Central memory CD8-positive, alpha-beta T cell (primary cell): ENCODE measurements at places on chromosomes 13 and 19.

GRCh38 chr13:30052120-30052519 is 201.7 kb upstream of the UBL3 start:
- no peak for DNase-seq

- DNase-seq, result no peak
Observed at GRCh38 chr13:100460266-100460665, 128.3 kb downstream of the GGACT start.

GRCh38 chr19:52142001-52142595 is 2.4 kb upstream of the ZNF616 start:
- DNase-seq, result no peak

DNA sequence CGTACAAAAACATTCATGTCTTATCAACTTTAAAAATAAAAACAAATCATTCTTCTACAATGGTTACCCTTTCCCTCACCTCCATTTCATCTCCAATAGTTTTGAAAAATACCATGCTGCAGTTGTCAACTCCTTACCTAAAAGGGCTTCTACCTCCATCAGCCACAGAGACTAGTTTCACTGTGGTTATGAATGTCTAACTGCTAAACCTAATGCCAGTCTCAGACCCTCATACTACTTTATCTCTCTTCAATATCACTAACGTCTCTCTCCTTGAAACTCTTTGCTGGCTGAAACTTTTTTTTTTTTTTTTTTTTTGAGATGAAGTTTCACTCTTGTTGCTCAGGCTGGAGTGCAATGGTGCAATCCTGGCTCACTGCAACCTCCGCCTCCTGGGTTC is 27.1 kb downstream of the LNX2 start:
- DNase-seq, result no peak

GRCh38 chr19:49366110-49366509 is 2.4 kb downstream of the DKKL1 start:
- no peak for DNase-seq

DNA sequence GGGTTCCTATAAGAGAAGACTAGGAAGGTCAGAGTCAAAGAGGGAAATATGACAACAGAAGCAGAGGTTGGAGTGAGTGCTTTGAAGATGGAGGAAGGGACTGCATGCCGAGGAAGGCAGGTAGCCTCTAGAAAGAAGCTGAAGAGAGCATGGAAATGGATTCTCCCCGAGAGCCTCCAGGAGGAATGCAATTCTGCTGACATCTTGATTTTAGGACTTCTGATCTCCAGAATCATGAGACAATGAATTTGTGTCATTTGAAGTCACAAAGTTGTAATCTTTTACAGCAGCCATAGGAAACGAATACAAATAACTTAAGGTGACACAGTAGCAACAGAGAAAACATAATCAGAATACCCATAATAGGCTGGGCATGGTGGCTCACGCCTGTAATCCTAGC is 69.2 kb upstream of the UBAC2 start:
- no peak for DNase-seq

GRCh38 chr13:58882516-58882915 is 1251.0 kb downstream of the PCDH17 start:
- DNase-seq, result no peak

- DNase-seq, result no peak
Observed at GRCh38 chr19:1526979-1527649, 3.2 kb downstream of the PLK5 start.

GRCh38 chr19:38047049-38047438 is 140.0 kb downstream of the SIPA1L3 start:
- DNase-seq, result no peak

GRCh38 chr13:74438901-74439300 is 304.7 kb upstream of the KLF12 start:
- no peak for DNase-seq

GRCh38 chr19:54096617-54097106 is 3.9 kb downstream of the OSCAR start:
- no peak for DNase-seq

DNA sequence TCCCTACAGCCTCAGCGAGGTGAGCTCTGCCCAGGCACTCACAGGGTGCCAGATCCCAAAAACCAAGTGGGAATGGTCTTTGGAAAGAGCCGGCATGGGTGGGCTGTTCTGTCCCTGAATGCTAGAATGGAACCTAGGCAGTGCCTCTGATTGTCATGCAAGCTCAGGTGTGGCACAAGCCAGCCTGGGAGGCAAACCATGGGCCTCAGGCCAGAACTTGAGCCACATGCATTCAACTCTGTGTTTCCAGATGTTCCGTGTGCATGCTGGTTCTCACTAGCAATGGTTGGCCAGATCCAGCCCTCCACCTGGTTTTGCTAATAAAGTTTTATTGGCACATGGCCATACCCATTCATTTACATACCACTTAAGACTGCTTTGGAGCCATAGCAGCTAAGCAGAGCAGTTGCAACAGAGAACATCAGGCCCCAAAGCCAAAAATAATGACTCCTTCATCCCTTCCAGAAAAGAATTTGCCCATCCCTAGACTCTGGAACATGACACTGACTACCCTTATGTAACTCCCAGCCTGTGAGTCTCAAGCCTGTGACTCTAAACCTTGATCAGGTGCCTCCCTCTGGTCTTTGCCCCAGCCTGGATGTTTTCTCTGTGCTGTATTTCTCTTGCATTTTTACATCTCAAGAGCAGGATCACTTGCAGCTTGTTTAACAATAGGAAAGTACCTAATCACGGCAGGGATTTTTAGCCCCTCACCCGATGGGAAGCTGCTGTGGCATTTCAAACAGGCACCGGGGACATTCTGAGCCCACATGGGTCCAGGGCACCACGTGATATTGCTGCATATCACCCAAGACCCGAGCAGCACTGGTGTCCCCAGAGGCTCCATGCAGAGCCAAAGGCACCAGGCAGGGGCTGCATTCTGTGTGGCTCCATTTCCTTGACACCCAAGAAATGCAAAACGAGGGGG is 55.4 kb upstream of the USE1 start:
- DNase-seq, result no peak

DNA sequence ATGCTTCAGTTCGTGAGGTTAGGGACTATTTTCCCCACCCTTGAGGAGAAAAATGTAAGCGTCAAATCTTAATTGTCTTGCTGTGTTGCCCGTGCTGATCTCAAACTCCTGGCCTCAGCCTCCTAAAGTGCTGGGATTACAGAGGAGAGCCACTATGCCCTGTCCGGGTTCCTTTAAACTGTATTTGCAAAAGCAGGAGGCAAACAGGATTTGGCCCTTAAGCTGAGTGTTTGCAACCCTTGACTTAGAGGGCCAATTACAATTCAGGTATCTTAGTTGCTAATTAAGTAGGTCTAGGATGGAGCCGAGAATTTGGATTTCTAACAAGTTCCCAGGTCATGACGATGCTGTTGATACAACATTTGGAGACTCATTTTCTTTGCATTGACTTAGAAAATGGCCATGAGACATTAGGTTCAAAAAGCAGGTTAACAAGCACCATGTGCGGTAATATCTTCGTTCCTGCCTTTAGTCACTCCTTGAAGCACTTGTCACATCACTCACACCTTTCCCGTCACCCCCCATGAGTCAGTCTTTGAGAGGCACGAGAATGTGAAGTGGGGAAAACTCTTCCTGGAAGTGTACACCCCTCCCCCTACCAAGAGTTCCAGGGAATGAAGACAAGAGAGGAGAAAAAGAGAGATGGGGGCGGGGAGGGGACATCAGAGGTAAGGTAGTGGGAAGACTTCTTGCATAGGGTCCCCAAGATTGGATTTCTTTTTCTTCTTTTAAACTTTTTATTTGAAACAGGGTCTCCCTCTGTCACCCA is 2.6 kb downstream of the NAPSA start:
- no peak for DNase-seq

DNA sequence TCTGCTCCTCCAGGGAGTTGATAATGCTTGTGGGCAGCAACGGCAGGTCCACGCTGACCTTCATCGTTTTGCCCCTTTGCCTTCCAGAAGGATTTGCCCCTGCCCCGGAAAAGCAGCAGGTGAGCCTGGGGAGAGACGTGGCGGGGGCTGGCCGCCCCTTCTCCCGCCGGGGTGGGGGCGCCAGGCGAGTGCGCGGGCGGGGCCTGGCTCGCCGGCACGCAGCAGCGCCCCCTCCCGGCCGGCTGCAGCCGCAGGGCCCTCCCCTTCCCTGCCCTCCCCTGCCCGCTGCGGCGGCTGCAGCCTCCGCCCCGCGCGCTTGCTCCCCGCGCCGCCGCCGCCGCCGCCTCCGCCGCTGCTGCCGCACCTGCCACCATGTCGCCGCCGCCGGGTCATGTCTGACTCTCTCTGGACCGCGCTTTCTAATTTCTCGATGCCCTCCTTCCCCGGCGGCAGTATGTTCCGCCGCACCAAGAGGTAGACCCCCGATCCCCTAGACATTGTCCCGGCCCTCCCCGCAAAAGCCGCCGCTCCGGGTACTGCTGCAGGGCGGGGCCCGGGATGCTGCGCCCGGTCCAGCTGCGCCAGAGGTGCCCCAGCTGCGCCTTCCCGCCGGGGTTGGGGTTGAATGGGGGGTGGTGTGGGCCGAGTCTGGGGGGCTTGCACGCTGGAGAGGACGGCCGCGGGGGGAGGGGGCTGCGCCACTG is at the start of gene MAST1:
MAST1 (plus strand) TSS at position 334 of the 704 bp plus-strand sequence; CDS start at position 392, 58 bp downstream.
- no peak for DNase-seq

DNA sequence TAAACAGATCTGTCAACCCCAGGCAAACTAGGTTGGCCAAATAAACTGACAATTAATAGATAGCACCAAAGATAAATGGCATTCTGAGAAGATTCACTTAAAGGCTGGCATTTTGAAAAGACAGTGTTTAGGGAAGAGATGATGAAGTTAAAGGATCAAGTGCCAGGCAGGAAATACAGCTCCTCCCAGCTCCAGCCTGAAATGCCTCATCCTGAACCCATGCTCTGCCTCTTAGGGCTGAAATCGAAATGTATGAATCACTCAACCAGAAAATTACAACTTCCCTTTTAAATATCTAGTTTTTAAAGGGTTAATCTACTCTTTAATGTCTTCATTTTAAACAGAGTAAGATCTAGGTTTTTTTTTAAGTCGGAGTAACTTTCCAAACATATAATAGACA is 171.2 kb upstream of the UBL3 start:
- DNase-seq, result no peak

DNA sequence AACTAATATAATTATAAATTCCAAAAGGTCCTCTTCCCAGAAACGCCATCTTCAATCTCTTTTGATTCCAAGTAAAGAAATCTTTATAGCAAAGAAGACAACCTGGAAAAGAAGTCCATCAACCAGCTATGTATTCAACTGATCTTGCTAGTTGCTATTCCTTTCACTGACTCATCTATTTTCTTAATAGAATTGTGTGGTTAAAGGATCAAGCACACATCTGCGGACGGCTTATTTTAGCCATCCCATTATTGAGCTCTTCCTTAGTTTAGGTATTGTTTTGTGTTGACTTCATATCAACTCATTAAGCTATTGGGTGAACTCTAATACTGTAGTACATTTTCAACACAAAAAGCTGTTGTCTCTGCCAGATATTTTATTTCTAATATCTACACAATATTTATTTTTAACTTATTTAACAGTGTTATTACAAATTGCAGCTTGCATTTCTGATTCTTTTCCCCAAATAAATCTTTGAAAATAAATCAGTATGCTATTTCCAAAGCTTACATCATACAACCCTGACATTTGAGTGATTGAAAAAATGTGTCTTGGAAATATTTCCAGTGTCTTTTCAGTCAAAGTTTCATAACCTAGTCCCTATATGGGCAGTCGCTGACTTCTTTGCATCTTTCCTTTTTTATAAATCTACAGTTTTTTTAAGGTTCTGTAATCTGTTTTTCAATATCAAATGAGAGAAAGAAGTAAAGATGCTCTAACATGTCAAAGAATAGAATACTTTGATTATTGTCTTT is 158.8 kb upstream of the SPRY2 start:
- no peak for DNase-seq

DNA sequence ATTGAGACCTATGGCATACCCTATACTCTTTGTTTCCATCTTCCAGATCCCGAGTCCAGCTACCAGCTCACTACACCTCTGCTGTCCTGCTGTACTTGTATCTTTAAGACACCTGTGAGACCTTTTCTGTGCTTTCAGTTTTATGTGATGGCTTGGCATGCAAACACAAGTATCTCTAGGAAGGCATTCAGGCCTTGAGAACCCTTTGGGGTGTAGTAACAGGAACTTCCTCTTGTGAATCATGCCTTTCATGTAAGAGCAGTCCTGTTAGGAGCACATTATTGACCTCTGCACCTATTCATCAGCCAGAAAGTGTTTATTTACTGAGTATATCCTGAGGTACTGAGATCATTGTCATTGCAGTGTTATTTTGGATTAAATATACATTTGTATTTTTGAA is 87.0 kb upstream of the HTR2A start:
- no peak for DNase-seq

- DNase-seq, result no peak
Observed at GRCh38 chr13:62193919-62194318, 778.3 kb upstream of the PCDH20 start.

- no peak for DNase-seq
Observed at GRCh38 chr19:408441-408901, 476 bp downstream of the C2CD4C start.

DNA sequence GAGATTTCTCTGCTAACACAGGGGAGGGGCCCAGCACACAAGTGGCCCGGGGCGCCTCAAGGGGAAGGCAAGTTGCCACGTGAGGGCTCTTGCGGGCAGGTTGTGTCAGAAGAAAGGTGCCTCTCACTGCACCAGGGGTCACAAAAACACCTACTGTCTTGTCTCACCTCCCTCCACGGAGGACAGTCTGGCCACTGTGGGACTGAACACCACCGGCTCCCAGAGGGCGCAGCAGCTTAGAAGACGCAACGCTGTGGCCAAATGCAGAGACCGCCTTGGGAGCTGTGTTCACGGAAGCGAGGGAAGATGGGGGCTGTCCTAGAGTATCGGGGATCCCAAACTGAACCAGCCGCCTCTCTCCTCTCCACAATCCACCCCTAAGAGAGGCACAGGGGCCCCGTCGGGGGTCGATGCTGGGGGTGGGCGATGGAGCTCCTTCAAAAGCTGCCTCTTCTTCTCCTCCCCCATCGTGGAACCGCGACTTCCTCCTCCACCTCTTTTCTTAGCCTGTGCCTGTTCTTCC is 177.5 kb downstream of the FOXO1 start:
- DNase-seq, result no peak

DNA sequence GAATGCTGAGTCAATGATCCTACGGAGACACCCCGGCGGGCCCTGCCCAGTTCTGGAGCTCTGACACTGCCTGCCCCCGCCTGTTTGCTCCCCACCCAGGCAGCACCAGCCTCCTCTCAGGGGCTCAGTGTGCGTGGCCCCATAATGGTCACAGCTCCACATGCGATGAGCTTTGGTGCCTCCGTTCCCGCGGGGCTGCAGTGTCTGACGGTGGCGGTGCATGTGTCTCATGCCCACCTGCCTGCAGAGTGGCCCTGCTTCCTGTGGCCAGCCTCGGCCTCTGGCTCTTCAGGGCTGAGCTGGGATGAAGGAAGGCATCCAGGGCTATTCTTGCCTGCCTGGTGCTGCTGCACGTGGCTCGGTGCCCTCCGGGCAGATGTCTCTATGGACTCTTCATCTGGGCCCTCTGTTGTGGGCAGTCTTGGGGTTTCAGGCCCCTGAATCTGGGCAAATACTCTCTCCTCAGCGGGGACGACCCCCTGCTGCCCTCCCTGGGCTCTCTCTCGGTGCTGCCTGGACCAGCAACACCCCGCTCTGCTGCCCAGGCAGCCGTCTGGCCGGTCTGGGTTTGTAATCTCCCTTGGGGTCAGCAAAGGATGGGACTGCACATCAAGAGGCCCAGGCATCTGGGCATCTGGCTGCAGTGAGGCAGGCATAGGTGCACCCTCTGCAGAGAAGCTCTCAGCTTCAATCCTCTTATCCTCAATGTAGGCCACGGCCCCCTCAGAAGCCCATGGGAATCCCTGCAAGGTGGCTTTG is 19.3 kb upstream of the TMEM255B start:
- no peak for DNase-seq
